ENCODE measurements at places on chromosomes 3 and 15.

DNA sequence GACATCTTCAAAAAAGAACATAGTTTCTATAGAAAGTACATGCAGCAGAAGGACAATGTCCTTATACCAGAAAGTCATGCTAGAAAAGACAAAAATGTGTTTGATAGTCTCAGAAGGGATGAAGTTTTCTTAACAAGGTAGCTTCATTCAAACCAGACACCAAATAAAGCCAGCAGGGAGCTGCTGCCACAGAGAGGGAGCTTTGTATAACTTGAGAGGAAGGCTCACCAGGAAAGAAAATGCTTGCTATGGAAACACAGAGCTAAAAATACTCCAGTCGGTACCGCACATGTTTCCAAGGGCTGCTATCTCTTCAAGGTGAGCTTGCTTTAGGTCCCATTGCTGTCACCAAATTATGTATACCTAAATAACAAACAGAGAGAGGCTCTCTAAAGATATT is 1074.8 kb upstream of the ALCAM start:
- DNase-seq, result no peak

DNA sequence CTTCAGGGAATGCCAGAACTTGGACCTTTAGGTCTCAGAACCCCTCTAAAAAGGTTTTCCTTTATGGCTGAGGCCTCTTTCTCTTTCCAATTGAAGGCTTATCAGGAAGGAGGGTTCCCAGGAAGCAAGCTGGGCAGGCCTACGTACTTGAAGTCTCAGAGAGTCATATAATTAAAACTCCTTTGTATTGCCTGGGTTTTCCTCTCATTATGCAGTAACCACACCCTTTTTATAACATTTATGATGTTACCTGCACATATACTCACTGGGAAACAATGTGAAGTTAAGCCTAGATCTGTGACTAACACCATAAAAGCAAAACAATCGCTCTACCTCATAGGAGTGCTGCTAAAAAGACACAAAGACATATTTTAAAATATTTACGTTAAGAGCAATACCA is 27.3 kb downstream of the SERP1 start:
- DNase-seq, result no peak

GRCh38 chr3:180382638-180383180 is 219.3 kb upstream of the TTC14 start:
- no peak for DNase-seq

DNA sequence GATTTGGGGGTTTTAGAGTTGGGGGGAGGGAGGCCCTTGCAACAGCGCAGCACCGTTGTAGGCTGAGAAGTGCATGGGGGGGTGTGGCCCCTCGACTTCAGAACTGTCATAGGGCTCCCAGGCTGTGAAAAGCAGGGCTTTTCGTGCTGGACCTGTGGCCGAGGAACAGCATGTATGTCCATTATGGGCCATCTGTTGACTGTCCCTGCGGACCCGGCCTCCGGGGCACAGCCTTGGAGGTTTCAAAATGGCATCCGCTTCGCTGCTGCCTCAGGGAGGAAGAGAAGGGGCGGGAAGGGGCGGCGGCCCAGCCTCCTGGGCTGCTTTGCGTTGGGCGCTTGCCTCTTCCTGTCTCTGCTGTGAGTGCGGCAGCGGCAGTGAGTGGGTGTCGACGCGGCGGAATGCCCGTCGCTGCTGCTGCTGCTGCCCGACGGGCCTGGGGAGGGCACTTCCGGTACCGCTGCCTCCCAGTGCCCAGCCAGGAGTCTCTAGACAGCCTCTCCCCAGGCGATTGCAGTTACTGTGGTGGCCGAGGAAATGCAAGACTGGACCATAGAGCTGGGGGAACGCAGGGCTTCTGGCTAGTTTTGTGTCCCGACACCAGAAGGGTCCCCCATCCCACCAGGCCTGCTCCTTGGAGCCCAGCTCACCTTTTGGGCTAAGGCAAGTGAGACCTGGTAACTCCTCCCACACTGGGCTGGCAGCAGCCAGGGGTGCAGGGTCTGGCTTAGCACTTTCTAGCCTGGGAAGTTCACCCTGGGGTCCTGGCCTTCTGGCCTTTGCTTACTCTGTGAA is 1.9 kb downstream of the GNAI2 start:
- DNase-seq, result peak; percentile 44
